ENCODE measurements at places on chromosomes 11 and 22.

- no peak for DNase-seq
These were observed 9.8 kb upstream of the SPI1 start for GRCh38 chr11:47387944-47388696.

- no peak for DNase-seq
These were observed 8.3 kb downstream of the ST3GAL4 start for GRCh38 chr11:126363706-126364248.

GRCh38 chr11:69386594-69387408 is 92.8 kb downstream of the MYEOV start:
- DNase-seq = no peak

GRCh38 chr11:82929121-82929520 is 27.6 kb downstream of the DDIAS start:
- DNase-seq = no peak

DNA sequence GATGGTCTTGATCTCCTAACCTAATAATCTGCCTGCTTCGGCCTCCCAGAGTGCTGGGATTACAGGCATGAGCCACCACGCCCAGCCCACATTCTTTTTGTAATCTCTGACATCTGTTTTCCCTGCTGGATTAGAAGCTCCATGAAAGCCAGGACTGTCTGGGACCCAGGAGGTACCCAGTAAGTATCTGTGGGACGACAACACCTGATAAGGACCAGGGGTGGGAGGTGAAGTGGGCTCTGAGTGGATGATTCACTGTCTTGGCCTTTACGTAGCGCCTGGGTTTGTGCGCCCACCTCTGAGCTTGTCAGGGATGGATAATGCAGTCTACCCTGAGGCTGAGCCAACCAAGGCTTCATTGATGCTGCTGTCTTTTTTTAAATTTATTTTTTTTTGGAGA is 118.8 kb downstream of the ABTB2 start:
- no peak for DNase-seq

- DNase-seq = peak; percentile 48
These were observed 12.9 kb downstream of the NEAT1 start for GRCh38 chr11:65435411-65435931.

- DNase-seq = no peak
These were observed 426.0 kb downstream of the TBC1D22A start for GRCh38 chr22:47188261-47189055.

- DNase-seq = no peak
These were observed 2.6 kb downstream of the RRAS2 start for GRCh38 chr11:14356342-14356741.

DNA sequence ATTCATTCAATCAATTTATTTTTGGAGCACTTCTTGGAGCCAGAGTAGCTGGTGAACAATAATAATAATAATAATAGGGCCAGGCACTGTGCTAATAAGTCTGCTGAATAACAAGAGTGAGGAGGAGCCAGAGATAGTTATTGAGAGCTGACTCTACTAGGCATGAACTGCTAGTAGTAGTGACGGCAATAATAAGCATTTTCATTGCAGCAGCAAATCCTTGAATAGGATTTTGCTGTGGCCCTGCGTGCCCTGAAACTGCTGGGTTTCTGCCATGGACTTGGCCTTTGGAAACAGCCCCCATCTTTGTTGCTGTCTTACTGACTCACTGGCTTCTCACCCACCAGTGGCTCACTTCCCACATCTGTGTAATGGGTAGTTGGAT is 545.9 kb downstream of the MIAT start:
- DNase-seq = no peak

DNA sequence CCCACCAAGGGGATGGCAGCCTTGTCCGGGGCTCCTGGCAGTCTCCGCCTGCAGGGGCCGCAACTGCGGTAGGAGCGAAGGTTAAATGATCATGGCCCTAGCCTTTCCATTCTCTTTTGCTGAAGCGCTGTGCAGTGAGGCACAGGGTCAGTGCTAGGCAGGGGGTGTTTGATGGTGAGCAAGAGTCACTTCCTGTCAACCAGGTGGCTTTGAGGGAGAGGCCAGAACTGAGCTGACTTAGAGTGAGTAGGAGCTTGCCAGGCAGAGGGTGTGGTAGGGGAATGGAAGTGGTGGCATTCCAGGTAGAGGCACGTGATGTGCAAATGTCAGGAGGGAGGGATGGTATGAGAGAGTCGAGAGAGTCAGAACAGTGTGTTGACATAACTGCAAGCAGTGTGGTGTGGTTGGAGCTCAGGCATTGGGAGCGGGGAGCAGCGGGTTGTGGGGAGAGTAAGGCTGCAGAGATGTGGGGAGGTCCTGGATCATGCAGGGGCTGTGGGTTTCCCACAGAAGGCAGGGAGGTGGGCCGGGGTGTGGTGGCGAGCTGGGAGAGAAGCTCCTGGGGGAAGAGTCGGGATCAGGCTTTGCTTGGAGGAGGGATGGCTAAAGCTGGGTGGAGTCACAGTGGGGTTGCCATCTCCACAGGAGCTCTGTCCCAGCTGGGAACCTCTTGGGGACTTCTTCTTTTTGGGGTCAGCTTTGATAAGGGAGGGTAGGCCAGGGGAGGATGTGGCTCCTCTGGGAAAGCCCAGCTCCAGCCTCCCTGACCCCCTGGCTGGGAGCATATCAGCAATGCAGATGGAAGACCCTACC is 33.3 kb downstream of the AMPD3 start:
- no peak for DNase-seq

DNA sequence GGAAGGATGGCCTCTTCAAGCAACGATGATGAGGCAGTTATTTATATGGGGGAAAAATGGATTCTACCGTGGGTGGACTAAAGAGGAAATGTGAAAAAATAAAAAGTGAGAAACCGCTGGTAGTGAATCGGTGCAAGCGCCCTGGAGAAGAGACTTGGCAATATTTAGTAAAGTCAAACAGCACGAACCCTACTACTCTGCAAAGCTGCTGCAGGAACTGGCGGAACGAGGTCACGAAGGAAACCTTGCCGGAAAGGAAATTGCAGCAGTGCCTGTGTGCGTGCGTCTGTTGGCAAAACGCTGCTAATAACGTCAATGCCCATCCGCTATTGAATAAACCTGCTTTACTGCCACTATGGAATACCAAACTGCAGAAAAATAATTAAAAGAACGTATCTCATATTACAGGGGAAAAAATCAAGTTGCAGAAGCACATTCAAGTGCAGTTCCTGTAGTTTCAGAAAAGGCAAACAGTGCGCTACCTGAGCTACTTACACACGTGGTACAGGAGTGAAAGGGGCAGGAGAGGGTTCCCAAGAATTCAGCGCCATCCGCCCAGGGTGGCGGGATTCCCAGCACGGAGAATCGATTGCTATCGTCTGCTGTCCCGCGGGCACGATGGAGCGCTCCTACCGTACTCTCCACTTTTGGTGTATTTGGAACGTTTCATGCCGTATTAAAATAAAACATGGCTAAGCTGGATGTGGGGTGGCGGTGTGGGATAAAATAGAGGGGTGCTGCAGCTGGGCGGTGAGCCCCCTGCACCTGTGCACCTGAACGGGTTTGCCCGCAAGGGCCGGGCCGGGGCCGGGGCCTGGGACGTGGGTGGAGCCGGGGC is 585 bp upstream of the NADSYN1 start:
- DNase-seq = peak; percentile 65

- DNase-seq = no peak
These were observed 89.8 kb downstream of the APIP start for GRCh38 chr11:34826384-34826726.

DNA sequence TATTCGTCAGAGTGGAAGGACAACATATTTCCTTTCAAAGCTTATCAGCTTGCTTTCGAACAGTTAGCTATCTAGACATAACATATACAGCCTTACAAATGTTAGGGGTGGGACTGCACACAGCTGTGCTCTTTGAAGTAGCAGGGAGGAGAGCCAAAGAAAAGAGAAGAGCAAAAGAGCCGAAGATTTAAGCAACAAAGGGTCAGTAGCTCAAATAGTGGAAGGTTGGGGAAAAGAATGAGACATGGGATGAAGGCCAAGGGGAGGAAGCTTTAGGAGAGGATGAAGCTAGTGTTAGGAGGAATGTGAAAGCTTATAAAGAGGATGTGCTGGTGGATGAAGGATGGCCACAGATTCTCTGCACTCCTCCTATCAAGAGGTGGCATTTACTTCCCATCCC is 31.8 kb upstream of the IGSF22 start:
- DNase-seq = peak; percentile 33

DNA sequence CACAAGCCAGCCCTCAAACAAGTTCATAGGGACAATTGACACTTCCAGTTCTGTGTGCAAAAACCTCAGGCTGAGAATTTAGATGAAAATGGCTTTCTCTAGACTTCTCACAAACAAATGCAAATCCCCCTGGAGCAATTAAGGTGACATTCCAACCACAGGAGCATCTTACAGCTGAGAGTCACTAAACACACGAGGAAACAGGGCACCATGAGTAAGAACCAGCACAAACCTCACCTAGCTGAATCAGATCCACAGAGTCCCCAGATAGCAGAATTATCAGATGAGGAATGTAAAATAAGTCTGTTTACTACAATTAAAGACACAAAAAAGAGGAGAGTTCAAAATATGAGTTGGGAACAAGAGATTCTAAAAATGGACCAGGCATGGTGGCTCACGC is 51.5 kb downstream of the RTL6 start:
- no peak for DNase-seq

- DNase-seq = peak; percentile 60
These were observed 192.8 kb upstream of the SORL1-AS1 start for GRCh38 chr11:121645596-121645995.

DNA sequence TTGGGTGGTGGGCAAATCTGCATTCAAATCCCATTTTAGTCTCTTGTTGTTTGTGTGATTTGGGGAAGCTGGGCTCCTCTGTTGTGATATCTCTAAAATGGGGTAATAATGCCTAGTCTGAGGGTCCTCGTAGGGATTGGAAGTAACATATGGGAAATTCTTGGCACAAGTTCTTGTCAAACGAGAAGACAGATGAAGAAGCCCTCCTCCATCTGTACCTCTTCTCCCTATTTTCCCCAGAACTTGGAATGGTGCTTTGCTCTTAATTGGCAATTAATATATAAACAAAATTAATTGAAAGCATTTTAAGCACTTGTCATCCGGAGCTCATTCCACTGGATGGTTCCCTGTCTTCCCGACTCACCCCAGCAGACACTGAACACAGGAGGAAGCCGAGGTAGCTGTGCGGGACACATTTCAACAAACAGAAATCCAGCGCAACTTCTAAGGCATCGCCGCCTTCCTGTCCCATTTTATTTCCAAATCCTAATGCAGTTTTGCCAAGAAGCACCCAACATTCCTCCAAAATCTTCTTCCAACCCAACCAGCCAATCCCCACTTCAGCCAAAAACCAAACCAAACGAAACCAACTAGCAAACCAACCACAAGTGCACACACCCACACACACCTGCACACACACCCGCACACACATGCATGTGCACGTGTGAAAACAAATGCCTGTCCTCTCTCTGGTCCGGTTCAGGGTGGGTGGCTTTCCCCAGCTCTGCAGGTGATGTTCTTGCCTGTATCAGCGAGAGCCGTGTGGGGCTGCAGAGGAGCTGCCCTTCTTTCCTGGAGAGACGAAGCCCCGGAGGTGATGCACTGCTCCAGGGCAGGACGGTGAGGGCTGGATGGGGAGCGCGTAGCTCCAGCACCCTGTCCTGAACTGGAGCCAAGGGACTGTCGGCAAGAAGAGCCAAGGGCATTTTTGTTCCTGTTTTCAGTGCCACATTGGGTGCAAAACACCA is 100.8 kb upstream of the B3GAT1 start:
- no peak for DNase-seq

DNA sequence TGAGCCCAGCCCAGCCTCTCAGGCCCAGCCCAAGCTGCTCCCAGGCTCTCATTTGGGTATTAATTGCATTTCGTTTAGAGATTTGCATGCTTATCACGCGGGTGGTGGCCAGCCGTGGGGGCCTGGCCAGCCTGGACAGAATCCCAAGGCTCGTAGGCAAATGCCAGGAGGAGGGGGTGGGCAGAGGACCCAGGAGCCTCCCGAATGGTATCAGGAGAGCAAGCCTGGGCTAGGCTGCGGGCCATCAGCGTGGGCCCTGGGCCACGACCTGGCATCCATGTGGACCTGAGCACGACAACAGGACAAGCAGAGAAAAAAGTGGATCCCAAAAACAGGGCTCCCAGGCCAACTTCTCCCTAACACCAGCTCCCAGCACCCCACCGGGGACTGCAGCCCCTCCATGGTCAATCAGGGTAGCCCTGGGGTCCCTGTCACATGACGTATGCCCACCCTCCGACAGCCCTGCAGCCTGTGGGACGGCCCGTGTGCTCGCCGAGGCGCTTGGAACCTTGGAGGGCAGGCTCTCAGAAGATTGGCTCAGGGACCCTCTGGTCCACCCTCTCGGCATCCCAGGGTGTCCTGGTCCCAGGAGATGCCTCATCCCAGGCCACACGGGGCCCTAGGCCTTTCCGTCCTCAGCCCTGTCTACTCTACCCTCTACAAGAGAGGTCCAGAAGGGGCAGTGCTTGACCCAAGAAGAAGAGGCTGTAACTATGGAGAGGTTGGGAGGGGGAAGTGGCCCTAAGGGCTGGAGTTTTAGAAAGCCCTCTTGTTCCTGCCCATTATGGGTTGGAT is 8.8 kb downstream of the ASCL2 start:
- DNase-seq = no peak

DNA sequence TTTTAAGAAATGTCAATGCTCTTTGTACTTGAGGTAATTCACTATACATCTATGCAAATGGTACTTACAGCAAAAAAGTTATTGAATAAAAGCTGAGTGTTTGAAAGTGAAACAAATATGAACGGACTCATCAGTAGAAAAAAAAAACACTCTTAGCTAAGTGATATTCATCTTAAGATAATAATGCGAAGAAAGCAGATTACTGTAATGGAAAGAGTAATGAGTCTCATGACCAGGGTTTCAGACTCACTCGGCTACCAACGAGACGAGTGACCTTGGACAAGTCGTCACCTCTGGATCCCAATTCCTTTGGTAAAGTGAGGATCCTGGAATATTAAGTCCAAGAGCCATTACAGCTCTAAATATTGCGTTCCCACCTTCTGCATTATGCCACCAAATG is 57.0 kb downstream of the PACSIN2 start:
- DNase-seq = no peak

- no peak for DNase-seq
These were observed 15.6 kb upstream of the MFRP start for GRCh38 chr11:119361941-119362725.

GRCh38 chr11:14418801-14419417 is 59.9 kb upstream of the RRAS2 start:
- DNase-seq = no peak

GRCh38 chr11:44775366-44775984 is 48.7 kb downstream of the TSPAN18 start:
- peak; percentile 25 for DNase-seq

DNA sequence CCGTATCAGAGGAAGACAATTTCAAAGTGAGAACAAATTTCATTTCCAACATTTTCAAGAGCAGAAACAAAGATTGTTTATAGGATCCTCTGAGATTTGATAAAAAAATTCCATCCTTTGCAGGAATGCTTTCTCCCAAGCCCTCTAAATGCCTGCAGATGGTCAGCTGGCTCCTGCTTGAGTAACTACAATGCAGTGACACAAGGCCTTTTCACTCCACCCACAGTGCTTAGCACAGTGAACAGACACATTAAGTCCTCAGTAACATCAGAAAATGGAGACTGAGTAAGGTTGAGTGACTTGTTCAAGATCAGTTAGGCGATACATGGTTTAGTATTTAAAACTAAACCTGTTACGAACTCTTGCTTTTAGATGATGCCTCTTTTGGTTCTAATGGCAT is 527.1 kb upstream of the CCDC90B start:
- no peak for DNase-seq

All from fibroblast of lung (primary cell).